Choroid plexus epithelial cell (primary cell): ENCODE measurements at places on chromosomes 6 and 20.

DNA sequence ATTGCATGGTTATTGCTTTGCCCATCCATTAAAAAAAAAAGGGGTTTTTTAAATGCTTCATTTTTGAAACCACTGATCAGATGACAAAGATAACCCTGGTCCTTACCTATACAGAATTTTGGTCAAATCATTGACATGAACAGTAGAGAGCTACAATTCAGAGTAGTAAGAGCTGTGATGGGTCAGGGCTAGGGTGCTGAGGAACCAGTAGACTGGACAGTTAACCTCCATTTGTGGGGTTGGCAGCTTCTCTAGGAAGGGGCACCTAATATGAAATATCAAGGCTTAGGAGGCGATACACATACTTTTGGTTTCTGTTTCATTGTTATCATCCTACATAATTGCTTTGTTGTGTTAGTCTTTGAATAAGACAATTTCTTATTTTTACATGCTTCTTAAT, 55.1 kb downstream of the ORC3 start:
- no peak for DNase-seq

- DNase-seq: no peak
Observed at GRCh38 chr6:170269151-170269845, 21.6 kb downstream of the DLL1 start.

DNA sequence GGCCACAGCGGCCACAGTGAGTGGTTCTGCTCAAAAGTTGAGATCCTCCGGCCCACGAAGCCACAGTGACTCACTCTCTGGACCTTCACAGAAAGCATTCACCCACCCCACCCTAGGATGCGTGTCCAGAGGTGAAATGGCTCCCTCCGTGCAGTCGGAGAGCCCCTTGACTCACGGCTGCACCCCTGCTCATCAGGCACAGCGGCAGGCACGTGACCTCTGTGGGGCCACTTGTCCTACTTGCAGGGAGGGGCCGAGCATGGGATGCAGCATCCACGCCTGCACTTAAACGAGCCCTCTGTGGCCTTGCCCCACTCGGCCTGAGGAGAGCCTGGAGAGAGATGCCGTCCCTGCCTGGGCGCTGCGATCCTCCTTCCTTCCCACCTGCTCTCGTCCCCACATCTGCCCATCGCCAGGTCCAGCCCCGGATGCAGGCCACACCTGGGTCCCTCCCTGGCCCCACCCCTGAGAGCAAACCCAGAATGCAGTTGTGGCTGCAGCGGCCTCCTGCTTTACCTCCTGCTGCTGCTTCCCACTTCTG, 28.7 kb downstream of the NTSR1 start:
- DNase-seq: no peak

DNA sequence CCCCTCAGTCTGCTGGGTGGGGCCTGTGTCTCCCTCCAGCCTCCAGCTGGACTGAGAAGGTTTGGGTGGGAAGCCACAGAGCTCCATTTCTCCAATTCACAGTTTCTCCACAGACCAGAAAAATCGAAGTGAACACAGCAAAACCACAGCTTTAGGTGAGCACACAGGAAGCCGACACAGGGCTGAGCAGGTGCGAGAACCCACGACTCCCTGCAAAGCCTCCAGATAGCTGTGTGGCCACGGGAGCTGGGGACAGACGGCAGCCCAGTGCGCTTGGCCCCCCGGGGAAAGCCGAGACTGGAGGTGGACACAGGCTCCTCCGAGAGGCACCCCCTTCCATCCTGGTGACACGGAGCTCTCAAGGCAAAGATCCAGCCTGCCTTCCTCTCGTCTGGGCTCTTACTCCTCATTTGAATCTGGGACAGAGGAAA, 29.0 kb upstream of the MPC1 start:
- no peak for DNase-seq

DNA sequence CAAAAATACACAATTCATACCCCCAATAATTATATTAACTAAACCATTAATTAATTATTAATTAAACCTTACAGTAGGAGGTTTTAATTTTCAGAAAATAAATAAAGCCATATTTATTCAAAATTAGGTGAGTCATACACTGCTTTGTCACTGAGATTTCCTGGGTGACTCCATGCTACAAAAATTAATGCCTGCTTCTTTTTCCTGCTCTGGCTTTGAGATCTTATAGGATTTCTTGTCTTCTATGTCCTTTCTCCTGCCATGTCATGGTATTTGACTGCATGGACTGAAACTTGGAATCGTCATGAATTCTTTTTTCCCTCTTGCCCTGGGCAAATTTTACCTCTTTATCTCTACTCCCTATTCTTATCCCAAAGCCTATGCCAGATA, 133.2 kb downstream of the PHACTR1 start:
- DNase-seq: peak; percentile 4

DNA sequence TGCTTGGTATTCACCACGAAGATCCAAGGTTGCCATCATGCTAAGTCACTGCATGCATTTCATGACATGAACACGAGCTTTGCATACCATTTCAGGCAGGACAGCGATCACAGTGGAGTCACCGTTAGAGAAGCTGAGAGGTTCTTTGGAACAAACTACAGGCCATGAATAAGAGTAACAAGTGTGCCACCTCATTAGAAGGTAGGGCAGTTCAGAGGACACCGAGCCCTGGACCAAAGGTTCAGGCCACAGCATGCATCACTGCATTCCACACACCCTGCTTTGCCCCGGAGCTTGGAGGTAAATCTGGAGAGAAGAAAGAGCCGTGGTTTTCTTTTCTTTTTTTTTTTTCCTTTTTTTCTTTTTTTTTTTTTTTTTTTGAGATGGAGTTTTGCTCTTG, 66.9 kb upstream of the CDH4 start:
- DNase-seq: peak; percentile 5

DNA sequence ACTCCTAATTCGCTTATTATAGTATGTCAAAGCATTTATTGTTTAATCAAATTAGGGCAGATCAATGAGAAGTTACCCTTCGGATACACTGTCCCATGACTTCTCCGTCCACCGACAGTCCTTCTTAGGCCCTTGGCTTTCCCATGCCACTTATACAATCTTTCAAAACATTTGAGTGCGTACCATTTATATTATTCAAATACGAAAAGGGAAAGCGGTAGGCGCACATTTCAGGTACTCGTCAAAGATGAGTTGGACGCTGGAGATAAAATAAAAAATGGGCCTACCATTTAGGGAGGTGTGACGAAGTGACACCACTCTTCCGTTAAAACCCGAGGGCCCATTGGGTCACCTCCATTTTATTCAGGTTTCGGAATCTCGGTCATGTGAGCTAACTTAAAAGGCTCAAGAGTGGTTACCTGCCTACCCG, 542 bp upstream of the AFG1L start:
- no peak for DNase-seq

DNA sequence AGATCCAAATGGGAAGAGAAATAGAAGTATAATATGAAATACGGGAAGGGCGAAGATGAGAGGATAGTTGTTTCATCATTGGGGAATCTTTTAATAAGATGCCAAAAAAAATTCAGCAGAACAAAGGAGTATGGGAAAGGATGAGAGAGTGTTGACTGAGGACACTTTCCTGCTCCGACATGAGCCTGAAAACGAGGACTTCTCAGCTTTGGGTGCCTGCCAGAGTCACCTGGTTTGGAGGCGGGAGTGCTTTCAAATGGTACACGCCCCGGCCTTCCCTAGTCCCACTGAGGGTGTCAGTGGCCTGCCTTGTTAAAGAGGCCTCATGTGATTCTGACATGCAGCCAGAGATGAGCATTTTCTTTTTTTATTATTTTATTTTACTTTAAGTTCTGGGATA, 250.9 kb downstream of the ANKRD60 start:
- no peak for DNase-seq

GRCh38 chr6:39553029-39553428, 172.2 kb downstream of the KIF6 start:
- peak; percentile 76 for DNase-seq

GRCh38 chr6:118667988-118668387, 16.6 kb upstream of the CEP85L start:
- DNase-seq: peak; percentile 47

DNA sequence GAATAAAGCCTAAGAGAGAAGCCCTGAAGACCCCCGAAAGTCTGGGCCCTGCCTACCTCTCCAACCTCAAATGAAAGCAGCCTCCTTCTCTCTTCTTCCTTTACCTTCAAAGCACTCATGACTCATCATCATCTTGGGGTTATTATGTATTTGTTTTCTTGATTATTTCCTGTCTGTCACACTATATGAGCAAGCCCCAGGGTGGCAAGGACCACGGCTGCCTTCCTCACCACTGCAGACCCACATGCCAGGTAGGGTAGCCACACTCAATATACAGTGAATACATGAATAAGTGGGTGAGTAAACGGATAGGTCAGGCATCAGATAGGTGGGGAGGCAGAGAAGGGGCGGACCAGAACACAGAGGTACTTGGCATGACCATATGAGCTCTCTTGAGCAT, 8.8 kb downstream of the WFDC3 start:
- no peak for DNase-seq

GRCh38 chr20:62359491-62360121, 7.5 kb downstream of the LAMA5 start:
- DNase-seq: peak; percentile 85

- DNase-seq: no peak
Observed at GRCh38 chr20:48260129-48260756, 475.0 kb upstream of the SULF2 start.

- no peak for DNase-seq
Observed at GRCh38 chr6:1494671-1495070, 105.3 kb downstream of the FOXF2 start.

DNA sequence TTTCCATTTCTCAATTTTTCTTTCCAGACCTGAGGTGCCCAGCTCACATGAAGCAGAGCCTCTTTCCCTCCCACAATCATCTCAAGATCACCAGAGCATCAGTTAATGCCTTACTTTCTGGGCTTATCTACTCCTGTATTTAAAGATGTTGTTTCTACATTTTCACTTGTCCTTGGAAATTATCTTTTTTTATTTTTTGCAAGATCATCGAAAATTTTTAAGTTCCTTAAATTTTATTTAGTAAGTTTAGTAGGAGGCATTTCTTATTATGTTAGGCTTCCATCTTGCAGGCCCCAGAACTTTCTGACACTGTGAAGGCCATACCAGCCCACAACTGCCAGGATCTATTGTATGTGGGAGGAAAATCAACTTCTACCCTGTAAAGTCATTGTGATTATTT, 466.0 kb downstream of the PRKN start:
- DNase-seq: no peak

GRCh38 chr20:63238514-63239125, 2.9 kb downstream of the BIRC7 start:
- DNase-seq: no peak
